ENCODE measurements at places on chromosomes 11 and 22.

DNA sequence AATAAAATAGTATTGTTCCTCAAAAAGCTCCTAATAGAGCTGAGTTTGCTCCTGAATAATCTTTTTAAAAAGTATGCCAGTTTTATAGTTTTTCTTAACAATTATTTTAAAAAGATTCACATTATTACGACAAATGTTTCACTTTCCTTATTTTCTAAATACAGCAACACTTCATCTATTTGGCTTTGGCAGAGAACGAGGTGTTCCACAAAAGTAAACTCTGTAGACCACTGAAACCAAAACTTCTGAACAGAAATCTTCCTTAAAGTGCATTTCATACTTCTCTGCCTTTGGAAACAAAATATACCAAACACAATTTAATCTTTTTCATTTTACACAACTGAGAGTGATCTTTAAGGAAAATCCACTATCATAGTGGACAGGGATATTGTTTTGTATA is 133.6 kb upstream of the MTMR2 start:
- no peak for DNase-seq

- DNase-seq, result no peak
Observed at GRCh38 chr11:70660059-70660888, 261.9 kb downstream of the CTTN start.

GRCh38 chr11:32259641-32260081 is 168.8 kb downstream of the RCN1 start:
- no peak for DNase-seq

- DNase-seq, result no peak
Observed at GRCh38 chr11:92753161-92753560, 216.3 kb upstream of the MTNR1B start.

DNA sequence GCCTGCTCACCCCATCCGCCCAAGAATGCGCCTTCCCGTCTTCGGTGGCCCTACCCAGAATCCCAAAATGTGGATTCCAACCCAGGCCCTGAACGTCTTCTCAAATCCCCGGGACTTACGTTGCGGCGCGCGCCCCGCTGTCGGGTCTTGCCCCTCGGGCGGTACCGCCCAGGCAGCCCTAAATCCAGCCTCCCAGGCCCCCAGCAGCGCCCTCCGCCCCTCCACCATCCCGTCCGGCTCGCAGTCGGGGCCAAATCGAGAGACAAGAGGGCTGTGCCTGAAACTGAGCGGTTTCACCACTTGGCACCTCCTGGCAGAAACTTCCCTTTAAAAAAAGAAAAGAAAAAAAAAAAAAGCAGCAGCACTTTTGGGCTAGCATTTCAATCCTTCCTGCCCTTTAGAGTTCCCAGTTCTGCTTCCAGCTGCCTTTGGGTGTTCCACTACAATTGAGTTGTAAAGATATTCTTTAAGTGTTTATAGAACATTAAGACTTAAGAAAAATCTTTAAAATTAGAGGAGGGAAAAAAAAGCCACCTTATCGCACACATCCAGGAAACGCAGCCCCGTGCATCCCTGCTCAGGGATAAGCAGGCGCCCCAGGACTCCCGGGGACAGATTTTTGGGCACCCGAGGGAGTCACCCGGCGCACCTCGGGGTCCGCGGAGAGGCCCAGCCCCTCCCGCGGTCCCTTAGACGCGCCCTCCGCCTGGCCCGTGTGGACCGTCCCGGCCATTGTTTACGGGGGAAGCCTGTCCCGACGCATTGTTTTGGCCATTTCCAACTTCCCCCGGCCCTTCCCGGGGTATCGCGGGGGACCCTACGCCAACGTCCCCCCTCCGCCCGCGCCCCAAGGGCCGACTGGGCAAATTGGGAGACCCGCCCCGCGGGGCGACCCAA is 57.6 kb downstream of the KCNJ4 start:
- DNase-seq, result peak; percentile 14

- DNase-seq, result no peak
Observed at GRCh38 chr11:129951201-129951865, 51.3 kb downstream of the PRDM10 start.

DNA sequence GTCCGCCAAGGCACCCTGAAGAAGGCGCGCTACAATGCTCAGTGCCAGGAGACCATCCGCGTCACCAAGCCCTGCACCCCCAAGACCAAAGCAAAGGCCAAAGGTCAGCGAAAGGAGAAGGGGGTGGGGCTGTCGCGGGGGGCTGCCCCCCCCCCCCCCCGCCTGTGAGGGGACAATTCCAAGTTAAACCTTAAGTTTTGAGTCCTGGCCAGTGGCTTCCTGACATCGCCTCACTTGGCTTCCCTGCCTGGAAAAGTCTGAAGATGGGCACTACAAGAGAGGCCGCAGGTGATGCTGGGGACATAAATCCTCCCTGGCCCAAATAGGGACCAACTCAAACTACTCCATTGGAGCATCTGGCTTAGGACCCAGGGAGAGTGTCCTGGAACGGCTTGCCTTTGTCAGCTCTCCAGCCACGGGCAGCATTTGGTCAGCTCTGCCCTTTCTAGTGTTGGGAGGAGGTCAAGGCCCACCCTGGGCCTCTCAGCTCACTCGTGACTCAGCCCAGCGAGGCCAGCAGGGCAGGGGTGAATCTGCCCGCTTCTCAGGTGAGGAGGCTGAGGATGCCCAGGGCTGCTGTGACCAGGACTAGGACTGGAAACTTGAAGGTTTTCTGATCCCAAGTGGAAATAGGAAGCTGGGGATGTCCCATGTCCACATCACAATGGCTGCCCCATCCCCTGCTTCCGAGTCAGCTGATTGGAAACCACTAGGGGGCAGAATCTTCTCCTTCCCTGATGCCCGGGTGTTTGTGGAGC is 1.4 kb downstream of the MDK start:
- no peak for DNase-seq

- no peak for DNase-seq
Observed at GRCh38 chr22:43393132-43393843, 18.5 kb upstream of the MPPED1 start.

Measured in stimulated activated CD4-positive, alpha-beta T cell treated with anti-CD3 and anti-CD28 coated beads, Interleukin-4, amount 100 ng/mL, for 1 hour (primary cell).